ENCODE measurements at places on chromosomes 7 and 10. TPM values are rescaled to one million over a fixed set of nuclear protein-coding genes. Genes with fewer than 3 reads are reported as not detected.

- DNase-seq = no peak
Measured at GRCh38 chr10:93475871-93476270, 6.3 kb downstream of the MYOF start.

Gene CPA2
- polyA plus RNA-seq = 0.05 TPM

DNA sequence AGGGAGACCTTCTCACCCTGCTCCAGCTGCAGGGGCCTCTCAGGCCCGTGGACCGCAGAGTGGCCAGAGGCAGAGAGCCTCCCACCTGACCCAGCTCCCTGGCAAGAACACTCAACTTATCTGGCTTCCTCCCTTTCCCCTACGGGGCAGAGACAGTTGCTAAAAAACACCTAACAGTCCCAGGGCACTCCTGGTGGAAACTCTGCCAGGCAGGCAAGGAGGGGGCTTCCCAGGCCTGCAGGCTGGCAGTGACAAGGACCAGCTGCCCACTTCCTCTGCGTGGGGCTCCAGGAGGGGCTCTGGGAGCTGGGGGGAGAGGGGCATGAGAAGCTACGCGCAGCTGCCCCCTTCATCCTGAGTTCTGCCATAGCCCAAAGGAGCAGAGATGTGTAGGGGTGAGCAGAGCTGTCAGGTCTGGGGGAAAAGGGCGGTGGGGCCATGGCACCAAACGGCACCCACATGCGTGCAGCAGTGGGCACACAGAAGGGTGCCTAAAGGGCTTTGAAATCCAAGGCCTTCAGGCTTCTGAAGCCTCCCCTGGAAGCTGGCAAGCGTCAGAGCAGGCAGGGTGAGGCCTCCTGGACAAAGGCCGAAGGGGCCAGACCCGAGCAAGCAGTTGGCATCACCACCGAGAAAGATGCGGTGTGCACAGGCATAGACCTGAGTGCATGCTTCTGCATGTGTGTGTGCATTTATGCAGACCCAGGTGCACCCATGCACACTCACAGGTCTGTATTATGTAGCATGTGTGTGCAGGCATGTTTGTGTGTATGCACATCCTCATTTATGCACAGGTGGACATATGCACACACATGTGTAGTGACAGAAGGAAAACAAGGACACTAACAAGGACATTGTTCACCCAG lies 14.4 kb downstream of the SPOCK2 start:
- no peak for DNase-seq

DNA sequence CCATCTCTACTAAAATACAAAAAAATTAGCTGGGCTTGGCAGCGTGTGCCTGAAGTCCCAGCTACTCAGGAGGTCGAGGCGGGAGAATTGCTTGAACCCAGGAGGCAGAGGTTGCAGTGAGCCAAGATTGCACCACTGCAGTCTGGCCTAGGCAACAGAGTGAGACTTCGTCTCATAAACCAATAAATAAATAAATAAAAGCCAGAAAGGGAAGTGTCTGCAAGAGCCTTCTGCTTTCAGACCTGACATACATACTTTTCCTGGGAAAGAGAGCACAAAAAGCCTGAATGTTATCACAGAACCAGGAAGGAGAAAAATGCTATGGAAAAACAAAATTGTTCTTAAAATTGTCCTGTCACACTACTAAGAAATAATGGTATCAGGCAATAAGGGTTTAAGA lies 4.1 kb upstream of the KIF5B start:
- no peak for DNase-seq

DNA sequence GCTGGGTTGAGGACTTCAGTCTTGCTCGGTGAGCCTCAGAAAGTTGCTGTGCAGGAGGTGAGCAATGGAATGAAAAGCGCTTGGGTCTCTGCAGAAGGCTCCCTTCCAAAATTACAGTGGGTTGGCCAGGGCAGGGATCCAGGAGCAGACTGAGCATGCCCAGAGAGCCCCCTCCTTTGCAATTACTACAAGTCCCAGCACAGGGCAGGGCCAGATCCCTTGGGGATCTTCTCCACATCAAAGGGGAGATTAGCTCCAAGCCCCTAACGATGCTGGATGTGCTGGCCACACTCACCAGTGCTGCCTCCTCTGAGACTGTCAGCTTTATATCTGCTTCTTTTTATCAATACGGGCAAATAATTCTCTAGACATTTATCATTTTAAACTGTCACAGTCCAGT lies 337.5 kb downstream of the RPS24 start:
- DNase-seq = peak; percentile 62

GRCh38 chr10:129272176-129272575 lies 194.9 kb upstream of the MGMT start:
- peak; percentile 34 for DNase-seq

GRCh38 chr10:34058845-34059614 lies 724.6 kb upstream of the NRP1 start:
- no peak for DNase-seq

DNA sequence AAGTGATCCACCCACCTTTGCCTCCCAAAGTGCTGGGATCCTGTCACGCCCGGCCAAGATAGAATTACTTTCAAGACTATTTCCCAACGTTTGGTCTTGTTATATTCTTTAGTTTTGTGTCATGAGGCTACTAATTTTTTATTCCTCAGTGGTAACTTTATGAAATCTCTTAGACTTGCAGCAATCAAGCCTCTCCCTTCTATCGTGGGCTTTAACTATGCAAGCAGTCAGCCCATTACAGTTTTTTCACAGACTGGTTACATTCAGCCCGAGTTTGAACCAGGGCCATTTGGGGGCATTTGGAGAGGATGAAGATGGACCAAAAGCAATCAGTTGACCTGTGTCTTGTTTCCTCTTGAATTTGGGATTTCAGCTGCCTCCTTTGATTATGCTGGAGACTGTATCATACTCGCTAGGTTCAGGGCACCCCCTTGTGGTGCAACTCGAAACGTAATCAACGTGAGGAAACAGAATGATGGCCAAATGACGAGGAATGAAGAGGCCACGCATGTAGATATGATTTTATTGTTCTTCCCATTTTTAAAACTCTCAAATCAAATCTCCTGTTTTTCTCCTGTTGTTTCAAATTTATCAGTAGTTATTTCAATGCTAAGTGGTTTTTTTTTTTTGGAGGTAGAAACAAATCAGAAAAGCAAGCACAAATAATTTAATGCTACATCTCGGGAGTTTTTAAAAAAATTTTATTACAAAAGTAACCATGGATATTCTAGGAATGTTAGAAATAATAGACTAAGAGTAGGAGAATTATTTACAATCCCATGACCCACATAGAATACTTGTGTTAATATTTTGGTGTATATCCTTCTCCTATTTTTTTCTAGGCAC lies 151.6 kb downstream of the KIAA1217 start:
- DNase-seq = peak; percentile 81

- no peak for DNase-seq
Measured at GRCh38 chr10:126433351-126433750, 45.1 kb upstream of the ADAM12 start.

Gene HDAC9
- polyA plus RNA-seq = 5.5 TPM

GRCh38 chr10:10786109-10787090 lies 231.3 kb upstream of the CELF2 start:
- no peak for DNase-seq

GRCh38 chr10:32308027-32308603 lies 38.8 kb downstream of the EPC1 start:
- no peak for DNase-seq

Gene NUTM2B
- polyA plus RNA-seq = 2.0 TPM

Data from right cardiac atrium (tissue), 5 donors.